Astrocyte (in vitro differentiated cells and primary cell): ENCODE measurements at places on chromosomes 2 and 18. TPM values are rescaled to one million over a fixed set of nuclear protein-coding genes. Genes with fewer than 3 reads are reported as not detected.

DNA sequence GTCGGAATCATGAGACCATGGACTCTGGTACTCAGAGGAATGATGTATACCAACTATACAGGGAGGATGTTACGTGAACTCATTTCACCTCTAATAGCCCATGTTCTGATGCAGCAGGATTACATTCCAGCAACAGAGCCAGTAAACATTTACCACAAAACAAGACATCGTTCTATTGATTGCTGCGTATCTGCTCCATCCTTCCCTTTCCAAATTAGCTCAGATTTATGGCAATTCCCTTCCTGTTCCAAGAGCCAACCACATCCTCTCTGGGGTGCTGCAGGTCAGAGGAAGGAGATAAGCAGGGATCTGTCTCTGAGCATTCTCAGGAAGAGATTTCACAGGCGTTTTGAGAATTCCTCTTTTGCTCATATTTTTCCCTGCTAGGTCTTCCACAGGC is 98.3 kb downstream of the KLF7 start:
- no peak for DNase-seq

The PRSS56 gene
- total RNA-seq, result not detected in 2 replicates

GRCh38 chr2:72214429-72215143 is 66.9 kb upstream of the CYP26B1 start:
- peak; percentile 86 for DNase-seq

DNA sequence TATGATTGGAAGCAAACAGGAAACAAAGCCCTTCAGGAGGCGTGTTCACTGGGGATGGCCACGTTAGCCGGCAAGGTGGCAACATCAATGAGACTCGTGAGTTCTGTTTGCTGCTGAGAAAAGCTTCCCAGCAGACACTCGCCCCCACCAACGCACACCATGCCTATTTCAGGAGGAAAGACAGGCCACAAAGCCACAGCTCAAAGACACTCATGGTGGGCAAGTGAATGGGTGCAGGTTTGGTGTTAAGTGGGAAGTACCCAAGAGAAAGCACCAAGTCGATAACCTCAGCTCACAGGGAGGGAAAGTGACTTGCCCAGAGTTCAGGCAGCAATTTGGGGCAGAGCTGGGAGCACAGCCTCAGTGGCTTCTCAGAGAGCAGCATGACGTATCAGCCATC is 10.5 kb upstream of the MTERF4 start:
- no peak for DNase-seq

The TRABD2A gene
- 2.6 and 3.2 TPM in 2 replicates for total RNA-seq

DNA sequence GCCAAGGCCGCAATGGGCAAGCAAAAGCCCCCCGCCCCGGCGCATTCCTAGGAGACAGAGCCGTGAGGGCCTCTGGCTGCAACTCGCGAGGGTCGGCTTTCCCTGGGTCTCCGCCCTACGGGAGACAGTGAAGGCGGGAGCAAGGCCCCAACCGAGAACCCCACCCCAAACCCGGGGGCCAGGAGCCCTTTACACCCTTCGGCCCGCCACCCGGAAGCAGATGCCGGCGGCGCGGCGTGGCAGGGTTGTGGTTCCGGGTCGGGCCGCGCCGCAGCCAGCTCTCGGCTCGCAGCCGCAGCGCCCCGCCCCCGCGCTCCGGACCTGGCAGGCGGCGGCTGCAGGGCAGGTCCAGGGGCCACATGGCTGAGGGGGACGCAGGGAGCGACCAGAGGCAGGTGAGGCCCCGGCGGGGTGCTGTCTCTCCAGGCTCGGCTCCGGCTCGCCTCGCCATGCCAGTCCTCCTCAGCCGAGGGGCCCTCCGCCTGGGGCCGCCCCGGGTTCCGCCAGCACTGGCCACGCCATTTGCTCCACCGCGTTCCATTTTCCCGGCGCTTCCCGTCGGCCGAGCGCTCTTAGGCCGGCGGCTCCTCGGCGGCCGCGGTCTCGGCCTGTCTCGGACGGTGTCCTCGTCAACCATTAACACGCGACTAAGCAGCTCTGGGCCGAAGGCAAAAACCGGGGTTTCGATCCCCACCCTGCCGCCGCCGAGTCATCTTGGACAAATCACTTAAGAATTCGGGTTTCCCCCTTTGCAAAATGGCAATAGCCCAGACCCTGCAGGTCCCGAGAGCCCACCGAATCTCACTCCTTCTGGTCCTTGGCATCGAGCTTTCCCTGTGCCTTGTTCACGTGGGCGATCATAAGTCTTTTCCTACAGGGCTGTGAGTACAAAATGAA is at the start of gene IMPACT:
IMPACT (plus strand) TSS at position 273 of the 897 bp plus-strand sequence; CDS start at position 360, 87 bp downstream.
- peak; percentile 53 for DNase-seq

GRCh38 chr2:85111819-85112281 is 21.3 kb upstream of the TCF7L1 start:
- peak; percentile 53 for DNase-seq

DNA sequence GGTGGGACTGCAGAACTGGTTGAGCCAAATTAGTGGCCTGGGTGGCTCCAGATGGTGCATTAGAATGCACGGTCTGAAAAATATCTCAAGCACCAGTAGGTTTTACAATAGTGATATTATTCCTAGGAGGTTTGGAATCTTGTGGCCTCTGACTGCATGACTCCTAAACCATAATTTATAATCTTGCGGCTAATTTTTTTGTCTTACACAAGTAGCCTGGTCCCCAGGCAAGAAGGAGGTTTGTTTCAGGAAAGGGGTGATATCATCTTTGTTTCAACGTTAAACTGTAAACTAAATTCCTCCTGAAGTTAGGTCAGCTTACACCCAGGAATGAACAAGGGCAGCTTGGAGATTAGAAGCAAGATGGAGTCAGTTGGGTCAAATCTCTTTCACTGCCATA is 98.9 kb upstream of the ARL4C start:
- DNase-seq, result peak; percentile 96

The MARCHF4 gene
- total RNA-seq, result 28.1 and 42.8 TPM in 2 replicates

DNA sequence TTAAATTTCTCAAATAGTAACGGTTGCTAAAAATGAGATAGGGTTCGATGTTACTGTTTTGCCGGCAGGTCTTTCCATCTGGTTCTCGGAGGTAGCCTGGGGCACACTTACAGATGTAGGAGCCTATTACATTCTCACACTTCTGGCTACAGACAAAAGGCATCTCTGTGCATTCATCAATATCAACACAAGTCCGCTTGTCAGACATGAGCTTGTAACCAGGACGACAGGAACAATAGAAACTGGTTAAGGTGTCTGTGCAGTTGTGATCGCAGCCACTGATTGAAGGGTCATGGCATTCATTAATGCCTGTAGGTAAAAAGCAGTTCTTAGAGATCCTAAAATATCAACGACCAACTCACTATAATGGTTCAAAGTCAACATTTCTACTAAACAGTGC is 116.3 kb downstream of the DHRS9 start:
- DNase-seq, result no peak

The ARHGAP28 gene
- total RNA-seq, result 15.5 and 16.6 TPM in 2 replicates

DNA sequence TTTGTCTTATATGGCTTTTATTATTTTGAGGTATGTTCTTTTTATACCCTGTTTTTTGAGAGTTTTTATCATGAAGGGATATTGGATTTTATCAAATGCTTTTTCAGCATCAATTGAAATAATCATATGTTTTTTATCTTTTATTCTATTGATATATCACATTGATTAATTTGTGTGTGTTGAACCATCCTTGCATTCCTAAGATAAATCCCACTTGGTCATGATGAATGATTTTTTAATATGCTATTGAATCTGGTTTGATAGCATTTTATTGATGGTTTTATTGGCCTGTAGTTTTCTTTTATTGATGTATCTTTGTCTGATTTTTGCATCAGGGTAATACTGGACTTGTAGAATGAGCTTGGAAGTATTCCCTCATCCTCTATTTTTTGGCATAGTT is 160.3 kb downstream of the PLCL1 start:
- no peak for DNase-seq

DNA sequence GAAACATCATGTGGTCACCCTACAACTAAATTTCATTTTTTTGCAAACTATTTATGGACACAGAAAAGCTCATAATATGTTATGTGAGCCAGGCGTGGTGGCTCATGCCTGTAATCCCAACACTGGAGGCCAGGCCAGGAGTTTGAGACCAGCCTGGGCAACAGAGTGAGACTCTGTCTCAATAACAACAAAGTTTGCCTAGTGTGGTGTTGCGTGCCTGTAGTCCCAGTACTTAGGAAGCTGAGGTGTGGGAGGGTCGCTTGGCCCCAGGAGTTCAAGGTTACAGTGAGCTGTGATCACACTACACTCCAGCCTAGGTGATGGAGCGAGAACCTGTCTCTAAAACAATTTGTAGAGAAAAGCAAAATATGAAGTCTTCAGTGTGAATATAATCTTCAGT is 5.8 kb downstream of the IAH1 start:
- no peak for DNase-seq

DNA sequence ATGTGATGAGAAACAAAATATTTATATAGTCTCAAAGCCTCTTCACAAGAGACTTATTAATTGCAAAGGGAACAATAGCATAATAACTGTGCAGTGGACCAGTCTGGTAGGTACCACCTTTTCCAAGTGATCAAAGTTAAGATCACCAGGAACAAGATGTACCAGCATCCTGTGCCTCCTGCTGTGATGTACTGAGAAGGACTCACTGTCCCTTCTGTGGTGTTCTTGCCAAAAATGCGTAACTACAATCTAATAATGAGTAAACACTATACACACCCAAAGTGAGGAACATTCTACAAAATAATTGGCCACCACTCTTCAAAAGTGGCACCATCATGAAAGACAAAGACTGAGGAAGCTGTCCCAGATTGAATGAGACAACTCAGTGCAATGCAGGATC is 14.5 kb downstream of the GNLY start:
- DNase-seq, result no peak

- DNase-seq, result no peak
Observed at GRCh38 chr2:100894105-100894795, 74.3 kb downstream of the NPAS2 start.

The SLC38A11 gene
- not detected in 2 replicates for total RNA-seq

GRCh38 chr2:6487765-6488164 is 377.9 kb downstream of the CMPK2 start:
- no peak for DNase-seq

The NXPH2 gene
- total RNA-seq, result 0.38 and 1.0 TPM in 2 replicates

DNA sequence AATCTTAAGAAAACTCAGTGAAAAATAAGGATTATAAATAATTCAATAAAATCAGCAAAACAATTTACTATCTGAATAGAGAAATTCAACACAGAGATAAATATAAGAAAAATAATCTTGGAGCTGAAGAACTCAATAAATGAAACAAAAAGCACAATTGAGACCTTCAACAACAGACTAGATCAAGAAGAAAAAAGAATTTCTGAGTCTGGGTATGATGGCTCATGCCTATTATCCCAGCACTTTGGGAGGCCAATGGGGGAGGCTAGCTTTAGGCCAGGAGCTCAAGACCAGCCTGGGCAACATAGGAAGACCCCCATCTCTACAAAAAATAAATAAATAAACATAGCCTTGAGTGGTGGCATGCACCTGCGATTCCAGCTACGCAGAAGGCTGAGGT is 1295.7 kb upstream of the NRXN1 start:
- DNase-seq, result no peak

- no peak for DNase-seq
Observed at GRCh38 chr2:127072970-127073369, 34.0 kb downstream of the BIN1 start.

The TCF23 gene
- total RNA-seq, result not detected in 2 replicates

The SOS1 gene
- total RNA-seq, result 33.3 and 44.0 TPM in 2 replicates
